ENCODE measurements at places on chromosomes 11 and 22. TPM values are rescaled to one million over a fixed set of nuclear protein-coding genes. Genes with fewer than 3 reads are reported as not detected.

DNA sequence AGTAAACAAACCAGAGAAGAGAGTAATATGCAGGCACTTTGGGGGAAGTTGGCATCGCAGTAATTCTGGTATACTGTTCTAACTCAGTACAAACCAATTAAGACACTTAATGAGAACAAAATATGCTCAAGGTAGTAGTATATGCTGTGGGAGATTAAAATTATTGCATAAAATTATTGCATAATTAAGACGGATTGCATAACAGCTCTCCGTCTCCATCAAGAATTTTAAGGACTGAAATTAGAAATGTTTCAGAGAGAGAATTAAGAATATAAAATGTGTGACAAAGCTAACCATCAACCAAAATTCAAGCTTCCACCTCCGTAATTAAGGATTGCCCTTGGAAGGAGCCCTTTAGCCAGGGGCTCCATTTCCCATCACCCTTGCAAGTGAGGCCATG, 428.5 kb downstream of the ETS1 start:
- no peak overlapping the region for H3K4me3 ChIP-seq
- H3K4me1 ChIP-seq = no peaks in the 10 kb centered on the region
- H3K27me3 ChIP-seq = no peaks in the 10 kb centered on the region
- no peak overlapping the region for H3K27ac ChIP-seq
- H3K36me3 ChIP-seq = no peaks in the 10 kb centered on the region

BSX gene
- total RNA-seq = not detected

DNA sequence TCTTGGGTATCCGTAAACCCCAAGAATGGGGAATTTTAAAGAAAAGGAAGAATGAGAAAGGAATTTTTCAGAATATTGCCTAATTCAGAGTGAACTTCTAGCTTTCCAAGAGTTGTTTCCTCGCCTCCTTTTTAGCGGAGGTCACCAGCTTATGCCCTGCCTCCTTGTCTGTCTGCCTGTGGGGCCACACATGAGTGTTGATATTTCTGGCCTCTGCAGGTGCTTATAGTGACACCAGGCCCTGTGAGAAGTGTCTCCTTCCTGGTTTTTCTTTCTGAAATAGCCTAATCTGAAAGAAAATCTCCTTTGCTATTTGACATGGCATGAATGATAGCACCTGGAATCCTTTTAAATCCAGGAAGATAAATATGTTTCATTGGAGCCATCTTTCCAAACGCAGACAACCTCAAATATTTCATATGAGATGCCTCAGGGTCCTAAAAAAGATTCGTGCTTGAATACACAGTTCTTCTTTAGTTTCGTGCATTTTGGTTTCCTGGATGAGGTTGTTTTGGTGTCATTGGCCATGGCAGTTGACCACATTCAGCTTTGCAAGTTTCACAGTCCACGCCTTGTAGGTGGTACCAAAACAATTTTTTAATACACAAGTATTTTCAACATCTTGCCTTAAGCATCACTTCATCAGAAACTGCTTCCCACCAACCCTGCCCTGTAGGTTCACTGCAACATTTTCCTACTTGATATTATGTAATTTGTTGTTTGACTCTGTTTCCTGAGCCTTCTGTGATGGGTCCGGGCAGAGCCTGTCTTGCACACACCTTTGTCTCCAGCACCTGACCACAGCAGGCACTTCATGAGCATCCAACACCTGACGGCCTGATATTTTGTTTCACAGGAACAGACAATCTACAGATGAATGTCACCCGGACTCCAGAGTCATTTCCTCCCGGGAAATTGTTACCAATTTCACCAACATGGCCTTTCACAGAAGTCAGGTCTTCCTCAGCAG, 159.4 kb downstream of the C11orf91 start:
- no peak for DNase-seq
- H3K27me3 ChIP-seq = no peaks in the 10 kb centered on the region

DNA sequence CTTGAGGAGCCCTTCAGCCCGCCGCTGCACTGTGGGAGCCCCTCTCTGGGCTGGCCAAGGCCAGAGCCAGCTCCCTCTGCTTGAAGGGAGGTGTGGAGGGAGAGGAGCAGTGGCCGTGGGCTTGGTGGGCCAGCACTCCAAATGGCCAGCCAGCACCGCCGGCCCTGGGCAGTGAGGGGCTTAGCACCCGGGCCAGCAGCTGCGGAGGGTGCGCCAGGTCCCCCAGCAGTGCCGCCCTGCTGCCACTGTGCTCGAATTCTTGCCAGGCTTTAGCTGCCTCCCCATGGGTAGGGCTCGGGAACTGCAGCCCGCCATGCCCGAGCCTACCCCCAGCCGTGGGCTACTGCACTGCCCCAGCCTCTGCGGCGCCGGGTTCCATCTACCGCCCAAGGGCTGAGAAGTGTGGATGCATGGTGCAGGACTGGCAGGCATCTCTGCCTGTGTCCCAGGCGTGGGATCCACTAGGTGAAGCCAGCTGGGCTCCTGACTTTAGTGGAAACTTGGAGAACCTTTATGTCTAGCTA, 82.7 kb downstream of the KCNA4 start:
- no peak for DNase-seq
- H3K4me1 ChIP-seq = no peaks in the 10 kb centered on the region

GRCh38 chr11:34976496-34977088, 60.2 kb downstream of the PDHX start:
- H3K27ac ChIP-seq = no peak overlapping the region
- no peaks in the 10 kb centered on the region for H3K27me3 ChIP-seq
- no peak for DNase-seq

GRCh38 chr11:68457898-68458249, 2.7 kb upstream of the PPP6R3 start:
- no peaks in the 10 kb centered on the region for H3K27me3 ChIP-seq
- no peak for DNase-seq
- no peaks in the 10 kb centered on the region for H3K36me3 ChIP-seq
- no peak overlapping the region for H3K27ac ChIP-seq
- peaks cover 2% of the 10 kb centered on the region for H3K4me1 ChIP-seq

C11orf71 gene
- 7.9 TPM for total RNA-seq

DNA sequence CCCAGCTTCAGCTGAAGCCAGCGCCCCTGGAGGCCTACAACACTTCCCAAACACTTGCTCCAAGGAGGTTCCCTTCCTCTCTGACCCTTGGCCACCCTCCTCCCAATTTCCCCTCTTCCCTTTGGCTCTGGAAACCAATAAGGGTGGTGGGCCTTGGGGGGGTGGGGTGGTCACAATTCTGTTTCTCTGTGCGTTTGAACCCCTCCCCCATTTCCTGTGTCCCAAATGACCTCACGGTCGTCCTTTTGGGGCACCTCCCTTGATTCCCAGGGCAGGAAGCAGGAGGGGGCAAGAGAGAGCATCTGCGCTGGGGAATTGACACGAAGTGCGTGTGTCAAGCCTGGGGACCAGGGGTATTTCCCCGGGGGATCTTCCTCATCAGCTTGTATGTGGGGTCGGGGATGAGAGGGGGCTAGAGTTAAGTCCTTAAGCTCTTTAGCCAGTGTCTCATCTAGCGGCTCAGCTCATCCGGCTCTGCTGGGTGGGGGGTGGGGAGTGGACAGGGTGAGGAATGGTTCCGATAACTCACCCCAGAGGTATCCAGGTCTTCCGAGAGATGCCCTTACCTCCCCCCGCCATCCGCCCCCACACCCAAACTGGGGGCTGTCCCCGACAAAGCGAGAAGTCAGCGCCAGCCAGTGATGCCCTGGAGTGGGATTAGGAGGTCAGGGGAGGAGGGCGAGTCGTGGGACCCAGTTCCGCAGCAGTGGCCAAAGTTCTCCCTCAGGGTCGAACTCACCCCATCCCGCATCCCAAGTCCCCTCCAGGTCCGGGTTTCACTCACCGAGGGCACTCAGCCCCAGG, 587 bp downstream of the ESAM start:
- peak overlapping the region; percentile 41 for H3K4me3 ChIP-seq
- DNase-seq = no peak
- H3K27me3 ChIP-seq = peaks cover 7% of the 10 kb centered on the region
- H3K27ac ChIP-seq = no peak overlapping the region
- H3K36me3 ChIP-seq = no peaks in the 10 kb centered on the region

GRAMD1B gene
- 37.0 TPM for total RNA-seq

- H3K4me3 ChIP-seq = no peak overlapping the region
- peaks cover 3% of the 10 kb centered on the region for H3K4me1 ChIP-seq
- no peak for DNase-seq
Measured at GRCh38 chr22:44097263-44098020, 73.3 kb downstream of the PARVB start.

DNA sequence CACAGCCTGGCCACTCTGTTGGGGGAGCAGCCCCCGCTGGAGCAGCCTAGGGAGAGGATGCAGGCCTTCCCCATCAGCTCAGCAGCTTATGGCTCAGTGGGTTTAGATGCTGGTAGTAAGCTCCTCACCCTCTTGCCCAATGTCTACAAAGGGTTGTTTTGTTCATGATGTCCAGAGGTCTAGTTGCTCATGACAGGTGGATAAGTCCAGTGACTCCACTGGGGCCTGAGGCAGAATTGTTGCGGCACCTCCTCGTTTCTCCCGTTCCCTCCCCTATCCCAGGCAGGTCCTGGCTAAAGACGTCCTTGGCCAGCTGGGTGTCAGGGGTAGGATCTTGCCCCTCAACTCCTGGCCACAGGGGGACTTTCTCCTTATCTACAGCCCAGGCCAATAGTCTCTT, 233.5 kb upstream of the B3GAT1 start:
- H3K4me3 ChIP-seq = no peak overlapping the region
- no peak for DNase-seq
- no peak overlapping the region for H3K27ac ChIP-seq
- no peaks in the 10 kb centered on the region for H3K36me3 ChIP-seq
- no peaks in the 10 kb centered on the region for H3K27me3 ChIP-seq

- no peaks in the 10 kb centered on the region for H3K36me3 ChIP-seq
- no peaks in the 10 kb centered on the region for H3K4me1 ChIP-seq
- DNase-seq = no peak
- H3K27me3 ChIP-seq = no peaks in the 10 kb centered on the region
Measured at GRCh38 chr11:126817523-126818450, 182.8 kb downstream of the KIRREL3 start.

- H3K27ac ChIP-seq = no peak overlapping the region
- H3K36me3 ChIP-seq = no peaks in the 10 kb centered on the region
- H3K27me3 ChIP-seq = no peaks in the 10 kb centered on the region
- no peaks in the 10 kb centered on the region for H3K4me1 ChIP-seq
Measured at GRCh38 chr11:10438458-10438857, 16.6 kb upstream of the AMPD3 start.

TOMM22 gene
- total RNA-seq = 30.0 TPM

LARGE2 gene
- 3.2 TPM for total RNA-seq

GRCh38 chr11:116498161-116498560, 274.6 kb downstream of the BUD13 start:
- H3K27me3 ChIP-seq = no peaks in the 10 kb centered on the region
- no peak overlapping the region for H3K4me3 ChIP-seq
- DNase-seq = no peak
- no peak overlapping the region for H3K27ac ChIP-seq

DNA sequence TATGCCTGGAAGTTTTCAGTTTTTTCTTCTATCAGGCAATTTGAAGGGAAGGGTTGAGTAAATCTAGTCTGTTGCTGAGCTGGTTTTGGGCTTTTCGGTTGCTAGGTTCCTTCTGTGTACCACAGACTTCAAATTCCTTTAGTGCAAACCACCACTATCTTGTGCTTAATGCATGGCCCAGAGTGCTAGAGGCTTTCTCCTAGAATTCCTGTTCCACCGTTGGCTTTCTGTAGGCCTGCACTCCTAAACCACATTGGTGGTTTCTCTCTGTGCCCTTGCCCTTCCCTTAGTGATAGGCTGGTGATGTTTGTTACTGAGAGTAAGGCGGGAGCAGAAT, 47.1 kb upstream of the CTSC start:
- H3K4me1 ChIP-seq = no peaks in the 10 kb centered on the region
- H3K27me3 ChIP-seq = no peaks in the 10 kb centered on the region
- no peak overlapping the region for H3K4me3 ChIP-seq
- H3K27ac ChIP-seq = no peak overlapping the region
- no peaks in the 10 kb centered on the region for H3K36me3 ChIP-seq
- DNase-seq = no peak

DNA sequence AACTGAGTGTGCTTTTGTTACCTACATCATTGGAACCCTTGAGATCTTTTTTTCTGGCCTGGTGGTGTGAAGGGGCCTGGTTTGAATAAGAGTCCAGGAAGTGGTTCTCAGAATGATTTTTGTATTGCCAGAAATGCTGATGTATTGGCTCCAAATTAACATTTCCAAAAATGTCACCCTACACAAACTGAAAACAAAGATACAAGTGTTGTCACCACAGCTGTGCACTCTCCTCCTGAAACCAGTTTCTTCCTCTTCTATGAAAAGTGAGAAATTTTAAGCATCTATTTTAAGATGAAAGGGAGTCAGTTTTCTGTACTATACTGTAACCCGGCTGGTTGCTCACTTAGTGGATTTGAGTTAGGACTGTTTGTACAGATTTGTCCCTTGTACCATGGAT, 218.8 kb downstream of the PGR start:
- no peaks in the 10 kb centered on the region for H3K4me1 ChIP-seq
- no peaks in the 10 kb centered on the region for H3K27me3 ChIP-seq
- H3K4me3 ChIP-seq = no peak overlapping the region
- no peaks in the 10 kb centered on the region for H3K36me3 ChIP-seq

GRCh38 chr22:40094485-40094884, 83.2 kb upstream of the TNRC6B start:
- no peak overlapping the region for H3K4me3 ChIP-seq
- no peaks in the 10 kb centered on the region for H3K36me3 ChIP-seq
- no peaks in the 10 kb centered on the region for H3K27me3 ChIP-seq
- peaks cover 5% of the 10 kb centered on the region for H3K4me1 ChIP-seq

- DNase-seq = no peak
- H3K36me3 ChIP-seq = no peaks in the 10 kb centered on the region
- H3K4me1 ChIP-seq = no peaks in the 10 kb centered on the region
- no peaks in the 10 kb centered on the region for H3K27me3 ChIP-seq
Measured at GRCh38 chr22:39577366-39577765, 6.8 kb downstream of the CACNA1I start.

DNA sequence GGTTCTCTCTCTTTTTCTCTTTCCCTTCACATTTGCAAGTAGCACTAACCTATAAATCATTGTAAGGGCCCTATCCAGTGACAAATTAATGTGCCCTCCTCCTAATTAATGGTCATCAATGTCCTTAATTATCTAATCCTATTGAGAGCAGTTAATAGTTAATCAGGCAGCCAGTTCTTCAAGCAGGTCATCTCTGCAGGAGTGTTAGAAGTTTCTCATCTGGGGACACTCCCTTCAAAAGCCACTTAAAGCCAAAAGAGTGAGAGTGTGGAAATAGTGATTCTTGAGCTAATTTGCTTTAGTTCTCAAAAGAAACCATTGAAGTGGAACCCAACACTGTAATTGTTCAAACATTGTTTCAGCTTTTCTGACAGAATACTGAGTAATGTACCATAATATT, 141.6 kb downstream of the ELP4 start:
- H3K36me3 ChIP-seq = no peaks in the 10 kb centered on the region
- no peaks in the 10 kb centered on the region for H3K4me1 ChIP-seq
- H3K27me3 ChIP-seq = no peaks in the 10 kb centered on the region
- DNase-seq = no peak

PYGM gene
- total RNA-seq = 12.0 TPM
